Cortex of kidney (tissue), 1 donor: ENCODE measurements at places on chromosomes 6 and 20.

- DNase-seq: no peak
Measured at GRCh38 chr20:24960861-24961260, 11.8 kb downstream of the CST7 start.

DNA sequence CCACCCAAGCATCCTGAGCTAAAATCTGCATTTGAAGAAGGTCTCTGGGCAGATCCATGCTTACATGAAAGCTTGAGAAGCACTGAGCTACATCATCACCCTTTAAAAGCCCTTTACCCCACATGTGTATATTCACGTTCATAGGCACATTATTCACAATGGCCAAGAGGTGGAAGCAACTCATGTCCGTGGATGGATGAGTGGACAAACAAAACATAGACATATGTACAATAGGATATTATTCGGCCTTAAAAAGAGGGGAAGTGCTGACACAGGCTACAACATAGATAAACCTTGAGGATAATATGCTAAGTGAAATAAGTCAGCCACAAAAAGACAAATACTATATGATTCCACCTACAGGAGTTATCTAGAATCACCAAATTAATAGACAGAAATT is 17.6 kb downstream of the ADGRF5 start:
- no peak for DNase-seq

- DNase-seq: no peak
Measured at GRCh38 chr6:10968776-10969175, 75.3 kb downstream of the ELOVL2 start.

GRCh38 chr6:125640441-125641150 is 108.8 kb upstream of the HEY2 start:
- DNase-seq: no peak

- no peak for DNase-seq
Measured at GRCh38 chr20:47740862-47741184, 44.5 kb downstream of the SULF2 start.

DNA sequence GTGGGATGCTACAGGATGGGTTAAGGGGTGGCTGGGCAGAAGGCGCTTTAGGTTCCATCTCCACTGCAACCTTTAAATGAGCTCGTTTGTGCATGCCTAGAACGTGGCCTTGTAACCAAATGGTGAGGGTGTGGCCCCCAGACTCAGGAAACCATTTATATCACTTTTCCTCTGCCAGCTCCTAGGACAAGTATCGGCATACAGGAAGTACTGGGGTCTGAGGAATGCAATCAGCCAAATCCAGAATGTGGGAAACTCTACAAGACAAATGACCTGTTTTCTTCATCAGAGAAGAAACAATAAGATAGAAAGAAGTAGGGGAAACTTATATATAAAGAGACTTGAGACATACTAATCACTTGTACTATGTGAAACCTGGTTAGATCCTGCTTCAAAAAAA is 21.2 kb downstream of the AK9 start:
- no peak for DNase-seq

- DNase-seq: no peak
Measured at GRCh38 chr6:35093118-35093445, 48.1 kb downstream of the TCP11 start.

- no peak for DNase-seq
Measured at GRCh38 chr6:19394051-19394450, 443.1 kb upstream of the ID4 start.

- no peak for DNase-seq
Measured at GRCh38 chr20:41645372-41645771, 27.2 kb upstream of the CHD6 start.

GRCh38 chr6:42331019-42331418 is 113.4 kb upstream of the MRPS10 start:
- no peak for DNase-seq

DNA sequence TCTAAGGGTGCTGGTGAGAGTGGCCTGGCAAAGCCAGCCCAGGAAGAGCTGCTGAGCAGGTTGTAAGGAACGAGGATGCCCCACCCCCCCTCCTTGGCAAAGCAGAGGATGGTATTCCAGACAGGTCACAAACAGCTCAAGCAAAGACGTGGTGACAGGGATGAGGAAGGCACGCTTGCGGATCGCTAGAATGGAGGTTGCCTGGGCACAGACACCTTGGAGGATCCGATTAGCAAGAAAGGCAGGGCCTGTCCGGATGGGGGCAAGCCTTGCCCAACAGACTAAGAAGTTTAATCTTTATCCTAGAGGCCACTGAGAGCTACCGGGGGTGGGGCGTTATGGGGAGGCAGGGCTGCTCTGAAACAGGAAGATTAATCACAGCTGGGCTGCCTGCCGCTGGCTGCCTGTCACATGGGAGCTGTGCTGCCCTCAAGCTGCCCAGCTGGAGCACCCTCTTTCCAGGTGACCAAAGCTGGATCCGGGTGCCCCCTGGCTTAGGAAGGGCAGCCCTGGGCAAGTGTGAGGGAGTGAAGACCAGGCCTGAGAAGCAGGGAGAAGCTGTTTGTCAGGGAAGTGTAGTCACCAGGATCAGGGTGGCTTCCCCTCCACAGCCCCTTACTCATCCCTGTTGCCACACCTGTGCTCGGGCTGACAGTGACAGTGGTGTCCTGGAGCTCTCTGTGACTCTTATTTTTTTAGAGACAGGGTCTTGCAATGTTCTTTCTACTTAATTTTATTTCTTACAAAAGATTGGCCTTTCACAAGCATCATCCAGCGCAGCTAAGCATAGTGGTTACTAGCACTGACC is 9.1 kb upstream of the MAPK13 start:
- no peak for DNase-seq

DNA sequence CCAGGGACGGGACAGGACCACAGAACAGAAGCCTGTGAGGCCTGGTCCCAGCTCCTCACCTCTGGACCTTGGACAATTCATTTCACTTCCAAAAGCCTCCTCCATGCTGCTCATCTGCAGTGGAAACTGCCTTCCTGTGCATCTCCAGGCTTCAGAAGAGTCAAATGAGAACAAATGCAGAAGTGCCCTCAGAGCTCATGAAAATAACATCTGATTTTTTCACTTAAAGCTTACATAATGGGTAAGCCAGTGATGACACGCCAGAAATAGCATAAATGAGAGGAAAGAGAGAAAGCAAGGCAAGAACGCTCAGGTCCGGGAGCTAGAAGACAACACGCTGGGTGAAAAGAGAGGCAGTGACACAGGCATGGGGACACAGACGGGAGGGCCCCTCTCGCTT is 7.9 kb downstream of the CNKSR3 start:
- no peak for DNase-seq

DNA sequence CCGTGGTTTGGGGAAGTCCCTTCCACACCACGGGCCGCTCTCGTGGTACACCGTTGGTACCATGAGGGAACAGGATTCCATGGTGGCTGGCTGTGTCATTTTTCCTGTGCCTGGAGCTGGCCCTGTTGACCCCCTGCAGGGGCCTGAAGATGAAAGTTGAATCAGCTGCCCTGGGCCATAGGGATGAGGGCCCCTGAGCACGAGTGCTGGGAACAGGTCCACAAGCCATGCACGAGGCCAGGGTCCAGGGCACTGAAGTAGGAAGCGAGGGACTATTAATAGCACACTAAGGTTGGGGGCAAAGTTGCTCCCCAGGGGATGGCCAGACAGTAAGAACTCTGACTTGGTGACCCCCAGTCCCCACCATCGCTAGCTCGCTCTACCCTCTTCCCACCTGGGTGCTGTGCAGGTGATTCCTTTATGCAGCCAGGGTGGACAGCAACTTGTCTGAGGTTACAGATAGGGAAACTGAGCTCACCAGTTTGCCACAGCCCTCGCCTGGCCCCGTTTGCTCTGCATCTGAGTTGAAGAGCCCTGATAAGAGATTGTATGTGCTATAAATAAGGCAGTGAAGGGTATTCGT is 46.6 kb downstream of the SLC13A3 start:
- no peak for DNase-seq

DNA sequence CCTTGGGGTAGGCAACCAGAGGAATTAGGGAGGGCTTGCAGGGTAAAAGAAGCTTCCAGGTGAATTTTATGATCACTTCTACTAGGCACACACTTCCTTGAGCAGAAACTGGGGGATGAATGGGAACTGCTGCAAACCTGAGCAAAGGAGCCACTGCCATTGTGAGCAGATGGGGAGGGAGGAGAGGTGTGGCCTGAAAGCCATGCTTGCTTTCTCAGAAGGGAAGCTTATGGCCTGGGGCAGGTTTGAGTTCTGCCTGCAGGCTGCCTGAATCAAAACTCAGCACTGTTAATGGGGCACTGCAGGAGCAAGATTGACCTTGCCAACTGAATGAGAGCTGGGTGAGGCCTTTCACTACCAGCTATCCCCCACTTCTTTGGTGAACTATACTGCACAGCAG is 328.1 kb downstream of the NKAIN2 start:
- no peak for DNase-seq

- DNase-seq: no peak
Measured at GRCh38 chr6:45714741-45715507, 300.7 kb downstream of the CLIC5 start.

DNA sequence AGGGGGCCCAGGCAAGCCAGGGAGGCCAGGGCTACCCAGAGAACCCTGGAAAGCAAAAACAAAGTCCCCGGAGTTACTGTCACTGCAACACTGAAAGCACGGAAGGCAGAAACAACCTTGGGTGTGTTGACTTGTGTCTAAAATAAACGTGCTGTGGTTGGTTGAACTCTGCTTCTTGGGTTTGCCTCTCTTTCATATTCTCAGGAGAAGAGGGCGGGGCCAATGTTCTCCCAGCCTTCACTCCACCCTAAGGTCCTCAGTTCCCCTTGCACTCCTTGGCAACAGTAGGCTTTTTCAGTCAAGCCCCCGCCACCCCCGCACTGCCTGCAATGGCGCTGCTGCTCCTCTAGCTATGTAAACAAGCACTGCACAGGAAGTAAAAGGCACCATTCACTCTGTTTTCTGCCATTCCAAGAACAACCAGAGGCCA is 60.9 kb downstream of the COL9A1 start:
- DNase-seq: no peak

- no peak for DNase-seq
Measured at GRCh38 chr20:44981736-44982406, 15.6 kb downstream of the STK4 start.
